ENCODE measurements at places on chromosomes 12 and 14.

DNA sequence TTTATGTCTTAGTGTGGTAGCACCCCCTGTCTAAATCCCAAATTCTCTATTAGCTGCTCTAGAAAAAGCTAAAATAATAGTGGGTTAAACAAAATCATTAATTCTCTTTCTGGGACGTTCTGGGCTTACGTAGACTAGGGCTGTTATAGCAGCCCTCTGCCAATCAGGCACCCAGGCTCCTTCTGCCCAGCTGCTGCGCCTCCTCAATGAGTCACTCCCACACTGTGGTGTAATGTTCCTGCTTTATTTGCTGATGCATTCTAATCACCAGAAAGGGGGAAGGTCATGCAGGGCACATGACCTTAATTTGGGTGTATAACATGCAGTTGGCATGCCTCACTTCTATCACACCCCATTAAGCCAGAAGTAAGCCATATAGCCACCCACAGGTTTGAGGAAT lies 294.5 kb downstream of the GALC start:
- DNase-seq = no peak

DNA sequence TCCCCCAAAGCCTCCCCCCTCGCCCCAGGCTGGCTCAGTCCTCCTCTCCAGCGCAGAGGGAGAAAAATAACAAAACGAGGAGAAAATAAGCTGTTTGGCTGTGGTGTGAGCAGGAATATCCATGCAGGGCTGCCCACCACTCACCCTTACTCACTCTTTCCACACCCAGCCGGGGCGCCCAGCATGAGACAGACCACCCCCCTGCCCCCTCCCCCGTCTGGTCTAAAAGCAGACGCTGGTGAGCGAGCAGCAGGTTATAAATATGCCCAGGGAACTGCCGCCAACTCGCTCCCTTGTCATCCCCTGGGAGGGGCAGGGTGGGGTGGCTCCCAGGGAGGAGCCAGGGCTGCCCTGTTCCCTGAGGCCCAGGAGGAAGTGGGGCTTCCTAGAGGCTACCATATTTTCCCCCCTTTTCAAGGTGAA lies 7.4 kb downstream of the WNT1 start:
- no peak for DNase-seq

DNA sequence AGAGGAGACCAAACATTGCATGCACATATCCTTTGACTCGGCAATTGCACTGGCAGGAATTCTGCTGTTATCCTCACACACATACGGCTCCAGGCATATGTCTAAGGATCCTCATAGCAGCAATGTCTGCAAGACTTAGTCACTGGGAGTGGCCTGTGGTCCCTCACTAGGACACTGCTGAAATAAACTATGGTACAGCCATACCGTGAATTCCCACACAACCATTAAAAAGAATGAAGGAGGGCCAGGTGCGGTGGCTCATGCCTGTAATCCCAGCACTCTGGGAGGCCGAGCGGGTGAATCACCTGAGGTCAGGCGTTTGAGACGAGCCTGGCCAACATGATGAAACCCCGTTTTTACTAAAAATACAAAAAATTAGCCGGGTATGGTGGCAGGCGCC lies 105.1 kb downstream of the ZFP36L1 start:
- peak; percentile 63 for DNase-seq

GRCh38 chr14:89767131-89767530 lies 187.4 kb downstream of the EFCAB11 start:
- no peak for DNase-seq

GRCh38 chr12:85747941-85748495 lies 88.2 kb downstream of the RASSF9 start:
- no peak for DNase-seq

- DNase-seq = no peak
Observed at GRCh38 chr12:109275173-109275572, 33.9 kb downstream of the FOXN4 start.

DNA sequence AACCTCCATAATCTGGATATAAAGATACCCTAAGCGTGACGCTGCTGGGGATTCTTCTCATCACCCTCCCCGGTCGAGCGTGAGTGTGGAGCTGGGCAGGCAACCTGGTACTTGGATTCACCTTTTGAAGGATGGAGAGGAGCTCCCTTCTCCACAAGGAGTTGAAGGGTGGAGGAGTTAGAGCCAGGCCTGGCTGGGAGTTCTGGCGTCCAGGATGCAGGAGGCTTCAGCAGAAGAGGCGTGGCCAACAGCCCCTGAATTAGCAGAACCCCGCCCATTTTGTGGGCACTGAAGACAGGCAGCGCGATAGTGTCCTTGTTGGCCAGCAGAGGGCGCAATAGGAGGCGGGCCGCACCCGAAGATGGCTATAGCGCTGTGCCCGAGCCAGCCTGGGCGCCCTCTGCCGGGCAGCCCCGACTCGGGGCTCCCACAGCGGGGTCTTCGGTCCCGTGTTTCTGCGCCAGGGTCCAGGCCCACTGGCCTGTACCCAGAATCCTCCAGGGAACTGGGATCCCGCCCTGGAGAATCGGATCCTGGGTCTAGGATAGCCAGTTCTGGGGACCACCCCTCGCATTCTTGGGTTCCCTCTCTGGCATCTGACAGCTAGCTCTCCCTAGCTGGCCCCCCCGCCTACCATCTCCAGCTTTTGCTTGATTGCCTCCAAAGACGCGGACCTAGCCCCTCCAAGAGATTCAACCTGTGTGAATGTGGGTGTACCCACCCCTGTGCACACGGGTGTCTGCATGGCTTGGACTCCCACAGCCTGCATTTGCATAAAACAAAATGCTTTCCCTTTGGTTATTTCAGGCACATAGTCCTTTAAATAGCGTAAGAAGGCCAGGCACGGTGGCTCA lies 26.0 kb upstream of the SMUG1 start:
- DNase-seq = peak; percentile 88

- DNase-seq = no peak
Observed at GRCh38 chr14:79419571-79420327, 791.6 kb downstream of the DIO2 start.

- no peak for DNase-seq
Observed at GRCh38 chr14:39229222-39229543, 4.5 kb upstream of the MIA2 start.

DNA sequence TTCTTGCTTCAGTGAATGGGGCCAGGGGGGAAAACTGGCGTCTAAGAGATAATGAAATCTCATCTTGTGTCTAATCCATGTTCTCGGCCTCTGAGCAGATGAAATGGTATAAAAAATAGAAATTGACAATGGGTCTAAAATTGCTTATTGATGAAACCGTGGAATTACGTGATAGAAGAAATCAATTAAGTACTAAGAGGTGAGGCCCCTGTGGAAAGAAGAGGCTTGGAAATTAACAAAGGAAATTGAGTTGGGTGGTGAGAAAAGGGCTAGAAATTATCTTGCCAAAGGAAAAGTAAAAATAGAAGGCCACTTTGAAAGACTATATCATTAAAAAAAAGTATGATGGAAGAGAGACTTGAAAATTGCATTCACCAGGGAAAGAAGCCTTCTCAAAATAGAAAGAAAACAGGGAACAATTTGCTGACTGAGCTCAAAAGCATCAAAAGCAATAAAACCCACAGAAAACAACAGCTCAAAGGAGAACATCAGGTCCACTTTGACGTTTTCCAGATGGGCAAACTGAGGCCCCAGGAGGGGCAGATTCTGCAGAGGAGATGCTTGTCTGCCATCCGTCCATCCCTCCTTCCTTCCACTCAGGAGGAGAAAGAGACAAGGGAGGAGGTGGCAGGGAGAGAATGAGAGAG lies 226.1 kb upstream of the RTL1 start:
- peak; percentile 58 for DNase-seq

- DNase-seq = no peak
Observed at GRCh38 chr12:6828781-6829535, 751 bp downstream of the P3H3 start.

- no peak for DNase-seq
Observed at GRCh38 chr12:104723895-104724294, 234.2 kb downstream of the SLC41A2 start.

DNA sequence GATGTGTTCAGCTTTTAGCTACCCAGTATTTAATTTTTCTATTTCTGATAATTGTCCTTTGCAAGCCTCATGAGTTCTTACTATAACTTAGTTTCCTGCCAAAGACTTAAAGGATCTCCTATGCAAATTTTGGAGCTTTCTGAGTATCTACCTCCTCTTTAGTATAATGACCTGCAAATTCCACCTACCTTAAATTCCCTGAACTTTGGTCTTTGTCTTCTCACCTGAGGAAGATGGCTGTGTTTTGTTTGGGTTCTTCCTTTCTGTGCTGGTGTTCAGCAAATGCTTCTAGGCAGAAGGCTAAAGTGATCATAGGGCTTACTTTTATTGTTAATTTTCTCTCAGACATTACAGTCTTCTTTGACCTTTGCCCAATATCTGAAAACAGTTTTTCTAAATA lies 142.8 kb downstream of the FUT8 start:
- DNase-seq = no peak

- no peak for DNase-seq
Observed at GRCh38 chr14:98893675-98894074, 378.3 kb downstream of the BCL11B start.

- DNase-seq = peak; percentile 77
Observed at GRCh38 chr12:114499338-114499737, 93.4 kb upstream of the TBX5 start.

DNA sequence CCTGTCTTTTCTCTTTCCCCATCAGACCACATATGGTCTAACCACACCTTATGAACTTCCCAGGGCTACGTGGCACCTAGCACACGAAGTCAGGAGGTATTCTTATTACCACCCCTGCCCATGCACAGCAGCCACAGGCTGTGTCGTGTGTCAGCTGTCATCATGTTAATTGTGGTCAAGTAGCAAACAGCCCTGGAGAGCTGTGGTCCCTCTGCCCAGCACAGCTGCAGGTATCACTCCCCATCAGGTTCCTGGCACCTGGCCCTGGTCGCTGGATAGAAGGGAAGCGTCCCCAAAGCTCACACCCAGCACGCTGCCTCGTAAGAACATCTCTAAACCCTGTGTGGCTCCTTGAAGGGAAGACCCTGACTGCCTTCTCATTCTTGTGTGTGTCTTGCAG lies 45.4 kb downstream of the CLMN start:
- DNase-seq = no peak

- no peak for DNase-seq
Observed at GRCh38 chr12:85448031-85448430, 168.0 kb downstream of the ALX1 start.

GRCh38 chr12:109580684-109581333 lies 7.2 kb downstream of the MVK start:
- no peak for DNase-seq

- DNase-seq = no peak
Observed at GRCh38 chr12:131370791-131371347, 340.0 kb upstream of the SFSWAP start.

DNA sequence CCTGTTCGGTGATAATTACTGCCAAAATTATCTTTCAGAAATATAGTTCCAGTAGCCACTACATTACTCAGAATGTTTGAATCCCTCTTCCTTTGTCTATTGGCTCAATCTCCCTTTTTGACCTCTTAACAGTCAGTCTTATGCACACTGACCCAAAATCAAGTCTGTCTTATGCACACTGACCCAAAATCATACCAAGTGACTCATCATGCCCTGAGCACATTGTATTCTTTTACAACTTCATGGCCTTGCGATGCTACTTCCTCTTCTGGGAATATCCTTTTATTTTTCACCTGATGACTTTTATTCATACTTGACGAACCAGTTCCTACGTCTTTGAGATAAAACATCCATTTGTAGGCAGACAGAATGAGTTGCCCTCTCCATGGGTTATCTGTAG lies 182.3 kb downstream of the NPAS3 start:
- DNase-seq = no peak

GRCh38 chr14:75170772-75171171 lies 5.6 kb downstream of the TMED10 start:
- DNase-seq = no peak

GRCh38 chr12:68591734-68592418 lies 18.8 kb upstream of the RAP1B start:
- DNase-seq = no peak

DNA sequence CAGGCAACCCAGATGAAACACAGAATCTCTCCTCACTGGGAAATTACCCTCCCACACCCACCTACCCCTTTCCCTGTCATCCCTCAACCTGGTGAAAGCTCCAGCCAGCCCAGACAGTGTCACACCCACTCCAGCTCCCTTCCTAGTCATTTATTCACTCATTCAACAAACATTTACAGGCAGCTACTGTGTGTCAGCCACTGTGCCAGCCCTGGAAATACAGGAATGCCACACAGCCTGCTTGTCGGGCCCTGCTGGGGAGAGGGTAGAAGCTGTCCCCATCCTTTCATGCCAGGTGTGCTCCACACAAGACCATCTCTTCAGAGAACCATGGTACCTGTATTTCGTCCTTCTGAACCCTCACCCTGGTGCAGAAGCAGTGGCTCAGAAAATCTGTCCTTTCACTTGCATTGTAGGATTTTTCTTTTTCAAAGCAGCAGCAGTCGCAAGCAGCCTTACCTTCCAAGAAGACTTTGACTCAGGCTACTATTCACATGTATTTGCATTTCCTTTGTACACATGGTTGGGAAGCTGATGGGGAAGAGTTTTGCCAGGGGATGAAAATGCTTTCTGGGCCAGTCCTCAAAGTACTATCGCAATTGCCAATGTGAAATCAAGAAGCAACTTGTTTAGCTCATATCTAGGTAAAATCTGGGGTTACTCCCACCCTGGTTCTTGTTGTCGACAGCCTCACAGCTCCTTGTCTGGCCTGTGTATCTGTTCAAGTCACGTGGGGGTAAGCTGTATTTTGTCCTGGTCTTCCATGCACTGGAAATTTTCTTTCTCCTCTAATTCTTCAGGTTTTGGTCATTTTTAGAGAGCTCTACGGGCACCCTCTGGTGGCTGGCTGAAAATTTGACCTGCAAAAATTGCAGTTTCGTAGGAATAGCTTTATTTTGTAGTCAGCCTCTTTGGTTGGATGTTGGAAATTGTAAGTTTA lies 147.4 kb upstream of the EGLN3 start:
- peak; percentile 88 for DNase-seq

DNA sequence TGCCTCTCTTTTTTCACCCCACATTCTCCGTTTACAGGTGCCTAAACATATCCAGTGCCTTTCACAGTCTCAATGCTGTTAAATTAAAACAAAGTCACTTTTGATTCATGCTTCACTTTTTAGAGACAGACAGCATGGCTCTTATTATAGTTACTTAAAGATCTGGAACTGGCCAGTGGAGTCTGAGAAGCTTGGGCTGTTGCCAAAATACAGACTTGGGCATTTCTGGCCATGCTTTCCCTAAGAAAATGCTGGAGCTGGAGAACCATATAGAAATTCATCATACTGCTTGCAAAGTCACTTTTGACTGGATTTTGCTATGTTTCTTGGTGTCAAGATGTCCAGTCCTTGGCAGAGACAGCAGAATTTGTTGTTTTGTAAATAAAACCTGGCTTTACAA lies 12.2 kb upstream of the GPR68 start:
- DNase-seq = peak; percentile 69

DNA sequence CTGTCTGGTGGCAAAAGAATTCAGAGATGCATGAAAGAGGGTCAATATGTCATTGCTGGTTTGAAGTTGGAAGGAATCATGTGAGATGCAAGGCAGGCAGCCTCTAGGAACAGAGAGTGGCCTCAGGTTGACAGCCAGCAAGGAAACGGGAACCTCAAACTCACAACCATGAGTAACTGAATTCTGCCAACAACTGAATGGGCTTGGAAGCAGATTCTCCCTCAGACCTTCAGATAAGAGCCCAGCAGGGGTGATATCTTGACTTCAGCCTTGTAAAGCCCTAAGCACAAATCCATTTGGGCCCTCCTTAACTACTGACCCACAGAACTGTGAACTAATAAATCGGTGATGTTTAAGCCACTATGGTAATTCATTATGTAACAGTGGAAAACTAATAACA lies 35.8 kb downstream of the USP15 start:
- no peak for DNase-seq

GRCh38 chr12:51383269-51383905 lies 7.8 kb downstream of the GALNT6 start:
- no peak for DNase-seq
